Activated CD8-positive, alpha-beta T cell treated with anti-CD3 and anti-CD28 coated beads for 36 hours (primary cell): ENCODE measurements at places on chromosomes 1 and 21. TPM values are rescaled to one million over a fixed set of nuclear protein-coding genes. Genes with fewer than 3 reads are reported as not detected.

GRCh38 chr1:186187601-186188000, 187.5 kb downstream of the TPR start:
- DNase-seq: no peak
- no peak overlapping the region for H3K4me3 ChIP-seq
- H3K27me3 ChIP-seq: peaks cover 4% of the 10 kb centered on the region
- H3K27ac ChIP-seq: no peak overlapping the region
- no peaks in the 10 kb centered on the region for H3K36me3 ChIP-seq
- peaks cover 15% of the 10 kb centered on the region for H3K4me1 ChIP-seq

DNA sequence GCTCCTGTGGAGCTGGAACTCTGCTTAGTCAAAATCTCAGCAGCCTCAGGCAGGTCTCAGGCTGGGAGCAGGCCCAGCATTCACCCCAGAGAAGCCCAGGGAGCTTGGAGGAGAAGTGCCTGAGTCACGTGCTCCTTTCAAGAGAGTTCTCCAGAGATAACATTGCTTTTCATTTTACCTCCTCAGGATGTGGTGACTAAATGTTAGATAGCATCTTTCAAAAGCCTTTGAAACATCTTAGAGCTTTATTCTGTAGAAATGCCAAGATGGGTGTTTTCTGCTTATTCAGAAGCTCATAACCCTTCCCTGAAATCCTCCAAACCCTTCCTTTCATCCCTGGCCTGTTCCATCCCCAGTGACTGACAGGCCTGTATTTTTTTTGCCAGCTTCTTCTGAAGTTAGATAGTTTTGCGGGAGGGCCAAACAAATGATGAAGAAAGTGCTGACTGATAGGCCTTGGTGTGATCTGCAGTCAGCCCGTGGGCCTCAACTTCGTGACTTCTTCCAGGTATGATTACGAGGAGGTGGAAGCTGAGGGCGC, 58.0 kb downstream of the PGM1 start:
- H3K4me3 ChIP-seq: no peak overlapping the region
- peak; percentile 26 for DNase-seq
- H3K4me1 ChIP-seq: peaks cover 21% of the 10 kb centered on the region
- H3K36me3 ChIP-seq: peaks cover 36% of the 10 kb centered on the region
- H3K27ac ChIP-seq: peak overlapping the region; percentile 47

GRCh38 chr1:55043011-55043410, 3.7 kb downstream of the PCSK9 start:
- no peaks in the 10 kb centered on the region for H3K36me3 ChIP-seq
- DNase-seq: no peak
- peaks cover 26% of the 10 kb centered on the region for H3K27me3 ChIP-seq
- H3K4me3 ChIP-seq: no peak overlapping the region
- no peak overlapping the region for H3K27ac ChIP-seq

GRCh38 chr1:205827623-205828022, 14.6 kb upstream of the SLC41A1 start:
- H3K36me3 ChIP-seq: peaks cover 3% of the 10 kb centered on the region
- peaks cover 18% of the 10 kb centered on the region for H3K4me1 ChIP-seq
- no peak for DNase-seq
- no peak overlapping the region for H3K27ac ChIP-seq
- H3K4me3 ChIP-seq: no peak overlapping the region

DNA sequence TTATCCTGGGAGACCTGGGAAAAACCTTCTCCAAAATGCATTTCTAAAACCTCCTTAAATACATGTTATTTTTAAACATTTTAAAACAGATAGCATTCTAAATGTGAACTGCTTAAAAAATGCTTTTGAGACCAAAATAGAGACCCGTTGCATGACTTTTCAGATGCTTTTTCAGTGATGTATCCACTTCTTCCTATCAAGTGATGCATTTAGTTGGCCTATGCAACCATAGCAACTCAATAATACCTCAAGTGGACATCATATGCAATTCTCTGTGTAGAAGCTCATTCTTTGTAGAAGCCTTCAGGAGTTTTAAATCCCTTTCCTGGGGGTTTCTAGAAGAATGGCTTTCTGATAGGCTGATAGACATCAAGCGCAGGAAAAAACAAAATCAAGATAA, 94.5 kb upstream of the RAVER2 start:
- H3K4me3 ChIP-seq: no peak overlapping the region
- H3K36me3 ChIP-seq: no peaks in the 10 kb centered on the region
- no peak overlapping the region for H3K27ac ChIP-seq
- DNase-seq: no peak
- H3K27me3 ChIP-seq: no peaks in the 10 kb centered on the region

GRCh38 chr1:86739648-86740509, 35.5 kb downstream of the SH3GLB1 start:
- no peaks in the 10 kb centered on the region for H3K4me1 ChIP-seq
- DNase-seq: no peak
- H3K27ac ChIP-seq: no peak overlapping the region
- no peak overlapping the region for H3K4me3 ChIP-seq

- H3K4me1 ChIP-seq: peaks cover 5% of the 10 kb centered on the region
- DNase-seq: no peak
- H3K4me3 ChIP-seq: no peak overlapping the region
- no peak overlapping the region for H3K27ac ChIP-seq
- no peaks in the 10 kb centered on the region for H3K36me3 ChIP-seq
Measured at GRCh38 chr1:156666862-156667609, 10.2 kb downstream of the NES start.

The A3GALT2 gene
- not detected for total RNA-seq
